Activated CD4-positive, CD25-positive, alpha-beta regulatory T cell (primary cell): ENCODE measurements at places on chromosomes 12 and 14.

DNA sequence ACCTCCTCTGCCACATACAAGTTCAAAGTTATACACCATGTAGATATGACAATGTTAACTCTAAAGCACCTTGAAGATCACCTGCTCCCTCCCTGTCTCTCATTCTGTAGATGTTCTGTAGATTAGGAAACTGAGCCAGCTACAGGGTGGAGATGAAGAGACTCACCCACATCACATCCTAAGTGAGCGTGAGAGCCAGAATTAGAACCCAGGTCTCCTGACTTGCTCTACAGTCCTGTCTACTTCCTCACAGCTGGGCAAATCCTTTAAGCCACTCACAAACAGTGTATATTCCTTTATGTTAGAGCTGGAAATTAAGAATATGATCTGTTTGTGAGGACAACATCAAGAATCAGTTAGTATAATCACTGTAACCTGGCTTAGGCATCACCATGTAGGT, 1.8 kb downstream of the APPL2 start:
- DNase-seq, result no peak

- no peak for DNase-seq
Observed at GRCh38 chr12:52147367-52147963, 44.3 kb downstream of the KRT80 start.

DNA sequence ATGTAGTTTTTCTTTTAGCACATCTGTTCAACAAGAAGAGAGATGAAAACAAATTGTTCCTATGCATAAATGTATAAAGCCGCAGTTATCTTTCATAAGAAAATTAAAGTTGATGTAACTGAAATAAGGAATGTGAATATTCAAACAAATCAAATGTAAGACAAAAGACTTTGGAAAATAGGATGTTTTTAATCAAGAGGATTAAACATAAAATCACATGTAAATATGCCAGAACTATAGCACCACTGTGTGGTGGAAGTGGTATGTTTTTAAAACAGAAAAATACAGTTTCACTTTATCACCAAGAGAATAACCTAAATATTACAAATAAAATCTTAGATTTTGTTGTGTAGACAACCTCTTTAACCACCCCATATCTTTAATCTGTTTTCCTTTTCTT, 40.4 kb downstream of the CAPS2 start:
- no peak for DNase-seq

DNA sequence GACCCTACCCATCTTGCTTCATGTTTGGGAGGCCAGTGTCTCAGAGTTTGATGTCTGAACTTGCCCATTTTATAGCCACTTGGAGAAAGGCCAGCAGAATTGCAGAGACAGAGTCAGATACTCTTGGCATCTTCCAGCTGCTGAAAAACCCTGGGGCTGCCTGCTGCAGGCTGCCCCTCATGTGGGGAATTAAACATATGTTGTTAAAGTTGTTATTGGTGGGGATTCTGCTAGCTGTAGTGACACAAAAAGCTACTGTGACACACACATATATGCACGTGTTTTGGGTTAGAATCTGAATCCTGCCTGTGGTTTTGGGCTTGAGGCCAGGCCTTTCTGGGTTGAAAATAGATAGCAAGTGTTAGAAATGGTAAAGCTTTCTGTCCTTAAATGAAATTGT, 1288.4 kb downstream of the AACS start:
- DNase-seq, result no peak

GRCh38 chr14:35221462-35221861, 70.7 kb upstream of the PSMA6 start:
- no peak for DNase-seq

- no peak for DNase-seq
Observed at GRCh38 chr14:42130815-42131214, 524.1 kb downstream of the LRFN5 start.

DNA sequence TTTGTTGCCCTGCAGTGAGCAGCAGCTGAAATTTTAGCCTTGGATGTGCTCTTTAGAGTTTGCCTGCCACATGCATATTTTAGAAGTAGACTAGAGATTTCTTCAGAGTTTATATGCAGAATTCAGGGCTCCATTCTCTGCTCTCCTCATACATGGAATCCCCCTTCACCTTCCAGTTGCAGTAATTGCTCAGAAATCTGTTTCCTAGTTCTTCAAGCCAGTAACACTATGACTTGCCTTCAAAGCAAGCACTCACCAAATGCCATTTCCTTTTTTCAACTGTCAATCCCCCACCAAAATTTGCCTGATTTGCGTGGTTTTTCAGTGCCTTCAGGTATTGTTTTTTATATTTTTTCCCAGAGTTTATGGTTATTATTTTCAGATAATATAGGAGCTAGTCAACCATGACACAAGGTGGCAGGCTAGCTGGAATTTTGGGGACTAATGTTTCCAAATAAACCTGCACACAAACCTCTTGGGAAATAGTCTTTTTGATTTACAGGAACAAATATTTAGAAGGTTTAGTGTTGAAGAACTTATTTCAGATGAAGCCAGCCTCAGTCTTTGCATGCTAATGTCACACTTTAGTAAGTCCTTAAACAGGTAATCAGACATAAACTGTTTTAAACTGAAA, 79.2 kb downstream of the ASCL1 start:
- DNase-seq, result no peak

DNA sequence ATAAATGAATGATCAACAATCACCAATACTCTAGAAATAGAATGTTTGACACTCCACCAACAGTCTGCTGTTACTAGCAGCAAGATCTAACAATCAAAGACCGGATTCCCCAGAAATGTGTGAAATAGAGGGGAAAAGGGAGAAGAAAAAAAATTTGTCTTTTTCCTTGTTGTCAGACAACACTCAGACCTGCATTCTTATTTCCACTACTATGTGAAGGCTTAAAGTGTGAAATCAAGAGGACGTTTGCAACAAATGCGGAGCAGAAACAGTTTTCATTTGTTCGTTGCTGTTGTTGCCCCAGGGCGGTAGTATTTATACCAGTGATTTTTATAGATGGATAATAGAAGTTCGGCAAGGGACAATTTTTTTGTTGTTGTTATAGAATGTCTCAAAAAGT, 9.2 kb downstream of the NKX2-1 start:
- DNase-seq, result no peak
